Stimulated activated CD4-positive, alpha-beta T cell treated with anti-CD3 and anti-CD28 coated beads, Interleukin-1b, Interleukin-23, amount 100 ng/mL, for 48 hours (primary cell): ENCODE measurements at places on chromosomes 1 and 21.

DNA sequence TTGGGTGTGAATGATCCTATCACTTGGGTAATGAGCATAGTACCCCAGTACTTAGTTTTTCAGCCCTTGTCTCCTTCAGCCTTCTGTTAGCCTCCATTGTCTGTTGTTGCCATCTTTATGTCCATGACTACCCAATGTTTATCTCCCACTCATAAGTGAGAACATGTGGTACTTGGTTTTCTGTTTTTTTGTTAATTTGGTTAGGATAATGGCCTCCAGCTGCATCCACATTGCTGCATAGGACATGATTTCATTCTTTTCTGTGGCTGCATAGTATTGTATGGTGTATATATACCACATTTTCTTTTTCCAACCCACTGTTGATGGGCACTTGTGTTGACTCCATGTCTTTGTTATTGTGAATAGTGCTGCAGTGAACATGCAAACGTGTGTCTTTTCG lies 39.6 kb upstream of the GPR52 start:
- DNase-seq = no peak

GRCh38 chr1:12163210-12163609 lies 3.6 kb upstream of the TNFRSF1B start:
- no peak for DNase-seq

GRCh38 chr1:199357599-199357998 lies 669.9 kb upstream of the NR5A2 start:
- DNase-seq = no peak

DNA sequence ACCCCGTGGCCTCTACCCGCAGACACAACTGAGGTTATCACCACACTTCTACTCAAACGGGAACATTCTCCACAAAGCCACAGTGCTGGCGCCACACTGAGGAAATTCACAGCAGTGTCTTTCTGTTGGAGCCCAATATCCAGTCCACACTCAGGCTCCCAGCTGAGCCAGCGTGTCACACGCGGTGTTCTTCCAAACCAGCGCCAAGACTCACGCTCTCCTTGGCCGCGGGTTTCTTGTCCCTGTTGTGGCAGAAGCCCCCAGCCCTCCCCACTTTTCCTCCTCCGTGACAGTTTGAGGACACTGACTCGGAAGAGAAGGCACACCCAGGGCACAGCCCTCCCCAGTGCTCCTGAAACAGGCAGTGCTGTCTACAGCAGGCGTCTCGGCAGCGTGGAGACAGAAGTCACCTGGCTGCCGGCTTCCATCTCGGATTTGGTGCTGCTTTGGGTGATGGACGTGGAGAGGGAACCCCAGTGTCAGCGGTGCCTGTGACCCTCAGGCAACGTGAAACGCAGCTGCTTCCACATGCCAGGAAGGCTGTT lies 35.4 kb upstream of the AGPAT3 start:
- no peak for DNase-seq

DNA sequence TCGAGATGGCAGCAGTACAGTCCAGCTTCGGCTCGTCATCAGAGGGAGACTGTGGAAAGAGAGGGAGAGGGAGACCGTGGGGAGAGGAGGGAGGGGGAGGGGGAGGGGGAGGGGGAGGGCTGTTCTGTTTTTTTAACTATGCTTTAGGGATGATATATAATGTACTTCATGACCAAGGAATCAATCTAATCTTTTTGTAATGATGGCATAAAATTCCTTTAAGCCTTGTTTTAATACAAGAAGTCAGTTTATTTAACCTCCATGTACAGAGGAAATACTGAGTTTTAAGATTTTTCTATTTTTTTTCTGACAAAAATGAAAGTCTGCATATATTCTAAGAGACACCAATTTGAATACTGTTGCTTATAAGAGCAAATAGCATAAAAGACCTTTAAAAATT lies 41.9 kb downstream of the PTBP2 start:
- no peak for DNase-seq

DNA sequence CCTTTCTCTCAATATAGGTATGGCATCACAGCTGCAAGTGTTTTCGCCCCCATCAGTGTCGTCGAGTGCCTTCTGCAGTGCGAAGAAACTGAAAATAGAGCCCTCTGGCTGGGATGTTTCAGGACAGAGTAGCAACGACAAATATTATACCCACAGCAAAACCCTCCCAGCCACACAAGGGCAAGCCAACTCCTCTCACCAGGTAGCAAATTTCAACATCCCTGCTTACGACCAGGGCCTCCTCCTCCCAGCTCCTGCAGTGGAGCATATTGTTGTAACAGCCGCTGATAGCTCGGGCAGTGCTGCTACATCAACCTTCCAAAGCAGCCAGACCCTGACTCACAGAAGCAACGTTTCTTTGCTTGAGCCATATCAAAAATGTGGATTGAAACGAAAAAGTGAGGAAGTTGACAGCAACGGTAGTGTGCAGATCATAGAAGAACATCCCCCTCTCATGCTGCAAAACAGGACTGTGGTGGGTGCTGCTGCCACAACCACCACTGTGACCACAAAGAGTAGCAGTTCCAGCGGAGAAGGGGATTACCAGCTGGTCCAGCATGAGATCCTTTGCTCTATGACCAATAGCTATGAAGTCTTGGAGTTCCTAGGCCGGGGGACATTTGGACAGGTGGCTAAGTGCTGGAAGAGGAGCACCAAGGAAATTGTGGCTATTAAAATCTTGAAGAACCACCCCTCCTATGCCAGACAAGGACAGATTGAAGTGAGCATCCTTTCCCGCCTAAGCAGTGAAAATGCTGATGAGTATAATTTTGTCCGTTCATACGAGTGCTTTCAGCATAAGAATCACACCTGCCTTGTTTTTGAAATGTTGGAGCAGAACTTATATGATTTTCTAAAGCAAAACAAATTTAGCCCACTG lies 11.5 kb downstream of the HIPK1 start:
- peak; percentile 50 for DNase-seq

DNA sequence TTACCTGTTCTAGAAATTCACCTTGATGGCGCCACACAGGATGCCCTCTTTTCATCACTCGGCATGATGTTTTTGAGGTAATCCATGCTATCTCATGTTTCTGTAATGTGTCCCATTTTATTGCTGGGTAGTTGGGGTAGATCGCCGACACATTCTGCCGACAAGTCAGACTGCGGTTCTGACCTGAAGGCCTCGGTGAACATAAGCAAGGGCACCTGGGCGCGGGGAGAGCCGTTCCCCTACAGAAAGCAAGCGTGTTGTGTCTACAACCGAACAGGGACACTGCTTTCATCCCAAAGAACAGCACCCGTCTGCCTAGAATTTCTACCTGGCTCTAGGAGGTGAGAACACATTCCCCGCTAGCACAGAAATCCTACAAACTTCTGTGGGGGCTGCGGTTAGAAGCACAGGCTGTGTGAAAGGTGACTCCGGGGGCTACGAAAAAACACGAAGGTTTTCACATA lies 149.2 kb downstream of the PPIAL4G start:
- DNase-seq = no peak
